ENCODE measurements at places on chromosomes 13 and 19.

GRCh38 chr13:53788286-53788685 lies 759.7 kb downstream of the OLFM4 start:
- DNase-seq = no peak

DNA sequence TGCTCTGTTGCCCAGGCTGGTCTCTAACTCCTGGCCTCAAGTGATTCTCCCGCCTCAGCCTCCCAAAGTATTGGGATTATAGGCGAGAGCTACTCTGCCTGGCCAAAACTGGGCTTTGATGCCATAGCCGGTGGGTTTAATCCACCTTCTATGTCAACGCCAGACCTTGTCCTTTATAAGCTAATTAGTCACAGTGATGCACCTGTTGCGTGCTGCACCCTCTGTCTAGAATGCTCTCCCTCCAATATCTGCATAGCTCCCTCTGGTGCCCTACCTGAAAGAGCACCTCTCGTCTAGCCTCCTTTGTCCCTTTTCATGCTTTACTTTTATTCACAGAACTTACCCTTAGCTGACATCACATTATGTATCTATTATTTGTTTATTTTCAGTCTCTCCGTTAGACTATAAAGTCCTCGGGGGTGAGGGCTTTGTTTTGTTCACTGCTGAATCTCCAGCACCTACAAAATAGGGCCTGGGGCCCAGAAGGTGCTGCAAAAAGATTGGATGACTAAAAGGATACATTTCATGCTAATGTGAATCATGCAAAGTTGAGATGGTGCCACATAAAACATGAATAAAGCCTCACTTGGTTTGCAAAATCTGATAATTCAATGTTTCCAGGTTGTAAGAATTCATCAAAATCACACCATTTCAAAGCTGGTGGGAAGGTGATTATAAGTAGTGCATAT lies 148.1 kb downstream of the USP12 start:
- no peak for DNase-seq

DNA sequence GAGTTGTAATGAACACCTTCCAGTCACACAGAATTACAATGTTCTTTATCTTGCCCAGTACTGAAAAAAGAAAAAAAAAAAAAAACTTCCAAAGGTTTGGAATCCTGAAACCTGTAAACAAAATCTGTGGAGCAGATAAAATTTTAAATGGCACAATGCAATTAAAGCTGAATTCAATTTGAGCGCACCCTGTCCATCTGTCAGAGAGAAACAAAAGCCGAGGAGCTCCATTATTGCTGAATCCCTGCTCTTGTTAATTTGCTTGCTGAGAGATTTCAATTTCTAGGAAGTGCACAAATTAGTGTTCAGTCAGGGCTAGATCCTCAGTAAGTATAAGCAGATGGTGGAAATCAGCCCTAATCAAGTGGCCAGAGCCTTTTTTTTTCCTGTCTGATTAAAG lies 65.2 kb downstream of the DACH1 start:
- DNase-seq = no peak

DNA sequence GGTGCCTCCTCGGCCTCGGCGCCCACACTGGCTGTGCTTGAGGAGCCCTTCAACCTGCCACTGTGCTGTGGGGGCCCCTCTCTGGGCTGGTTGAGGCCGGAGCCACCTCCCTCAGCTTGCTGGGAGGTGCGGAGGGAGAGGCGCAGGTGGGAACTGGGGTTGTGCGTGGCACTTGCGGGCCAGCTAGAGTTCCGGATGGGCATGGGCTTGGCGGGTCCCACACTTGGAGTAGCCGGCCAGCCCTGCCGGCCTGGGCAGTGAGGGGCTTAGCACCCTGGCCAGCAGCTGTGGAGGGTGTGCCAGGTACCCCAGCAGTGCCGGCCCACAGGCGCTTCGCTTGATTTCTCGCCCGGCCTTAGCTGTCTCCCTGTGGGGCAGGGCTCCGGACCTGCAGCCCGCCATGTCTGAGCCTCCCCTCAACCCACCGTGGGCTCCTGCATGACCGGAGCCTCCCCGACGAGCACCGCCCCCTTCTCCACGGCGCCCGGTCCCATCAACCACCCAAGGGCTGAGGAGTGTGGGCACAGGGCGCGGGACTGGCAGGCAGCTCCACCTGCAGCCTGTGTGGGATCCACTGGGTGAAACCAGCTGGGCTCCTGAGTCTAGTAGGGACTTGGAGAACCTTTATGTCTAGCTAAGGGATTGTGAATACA lies 723.8 kb downstream of the DIAPH3 start:
- no peak for DNase-seq

GRCh38 chr19:35144600-35145436 lies 1.8 kb downstream of the FXYD7 start:
- DNase-seq = no peak

Measured in activated CD8-positive, alpha-beta memory T cell treated with anti-CD3 and anti-CD28 coated beads for 4 hours (primary cell).